ENCODE measurements at places on chromosomes 2 and 18.

DNA sequence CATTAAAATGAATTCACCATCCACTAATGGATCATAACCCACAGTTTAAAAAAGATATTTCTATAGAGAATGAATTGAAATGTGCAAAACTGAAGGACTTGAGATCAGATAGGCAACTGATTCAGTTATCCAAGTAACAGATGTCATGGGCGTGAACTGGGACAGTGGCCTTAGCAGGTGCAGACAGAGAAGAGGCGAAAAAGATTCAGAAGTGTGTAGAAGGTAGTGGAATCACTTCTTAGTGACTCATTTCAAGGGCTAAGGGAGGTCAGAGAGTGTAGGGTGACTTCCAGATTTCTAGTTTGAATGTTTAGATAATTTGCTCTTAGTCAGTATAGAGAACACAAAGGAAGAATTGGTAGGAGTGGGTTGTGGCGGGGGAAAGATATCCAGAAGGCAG is 79.7 kb downstream of the EHBP1 start:
- DNase-seq, result no peak

GRCh38 chr18:32469691-32470459 is 807 bp downstream of the GAREM1 start:
- no peak for DNase-seq

- no peak for DNase-seq
Observed at GRCh38 chr2:71925268-71926088, 222.2 kb downstream of the CYP26B1 start.

GRCh38 chr2:212158081-212158480 is 380.5 kb downstream of the ERBB4 start:
- DNase-seq, result no peak

DNA sequence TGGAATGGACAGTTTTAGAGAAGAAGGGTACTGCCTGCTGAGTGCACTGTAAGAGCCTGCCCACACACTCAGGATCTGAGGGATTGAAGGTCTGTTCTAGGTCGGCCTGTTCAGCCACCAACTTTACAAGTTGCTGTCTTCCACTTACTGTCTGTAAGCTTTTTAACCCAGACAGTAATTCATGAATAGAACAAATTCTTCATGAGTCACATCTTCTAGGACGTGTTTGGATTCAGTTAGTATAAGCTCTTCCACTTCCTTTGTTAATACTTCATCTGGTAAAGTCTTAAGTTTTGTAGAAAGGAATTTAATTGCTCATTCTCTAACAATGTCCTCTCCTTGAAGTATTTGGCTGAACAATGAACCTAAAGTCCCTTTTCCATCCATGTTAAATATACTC is 74.6 kb downstream of the PDE11A start:
- DNase-seq, result no peak

- no peak for DNase-seq
Observed at GRCh38 chr2:169107645-169108044, 38.3 kb downstream of the DHRS9 start.

DNA sequence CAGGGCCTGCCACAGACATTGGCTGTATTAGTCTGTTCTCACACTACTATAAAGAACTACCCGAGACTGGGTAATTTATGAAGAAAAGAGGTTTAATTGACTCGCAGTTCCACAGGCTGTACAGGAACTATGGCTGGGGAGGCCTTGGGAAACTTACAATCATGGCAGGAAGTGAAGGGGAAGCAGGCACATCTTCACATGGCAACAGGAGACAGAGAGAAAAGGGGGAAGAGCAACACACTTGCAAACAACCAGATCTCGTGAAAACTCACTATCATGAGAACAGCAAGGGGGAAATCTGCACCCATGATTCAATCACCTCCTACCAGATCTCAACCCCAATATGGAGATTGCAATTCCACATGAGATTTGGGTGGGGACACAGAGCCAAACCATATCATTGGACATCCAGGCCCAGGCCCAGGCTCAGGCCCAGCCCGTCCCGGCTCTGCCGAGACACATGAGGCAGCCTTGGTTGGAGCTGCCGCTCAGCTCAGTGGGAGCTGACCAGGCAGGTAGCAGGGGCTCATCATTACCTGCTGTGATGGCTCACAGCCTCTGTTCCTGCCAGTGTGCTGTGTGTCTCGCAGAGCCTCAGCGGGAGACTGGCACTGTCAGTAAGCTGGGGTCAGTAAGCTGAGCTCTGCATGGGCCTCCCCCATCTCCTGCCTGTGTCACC is 8.6 kb upstream of the RALB start:
- no peak for DNase-seq

- no peak for DNase-seq
Observed at GRCh38 chr2:214203744-214204289, 207.0 kb upstream of the VWC2L start.

DNA sequence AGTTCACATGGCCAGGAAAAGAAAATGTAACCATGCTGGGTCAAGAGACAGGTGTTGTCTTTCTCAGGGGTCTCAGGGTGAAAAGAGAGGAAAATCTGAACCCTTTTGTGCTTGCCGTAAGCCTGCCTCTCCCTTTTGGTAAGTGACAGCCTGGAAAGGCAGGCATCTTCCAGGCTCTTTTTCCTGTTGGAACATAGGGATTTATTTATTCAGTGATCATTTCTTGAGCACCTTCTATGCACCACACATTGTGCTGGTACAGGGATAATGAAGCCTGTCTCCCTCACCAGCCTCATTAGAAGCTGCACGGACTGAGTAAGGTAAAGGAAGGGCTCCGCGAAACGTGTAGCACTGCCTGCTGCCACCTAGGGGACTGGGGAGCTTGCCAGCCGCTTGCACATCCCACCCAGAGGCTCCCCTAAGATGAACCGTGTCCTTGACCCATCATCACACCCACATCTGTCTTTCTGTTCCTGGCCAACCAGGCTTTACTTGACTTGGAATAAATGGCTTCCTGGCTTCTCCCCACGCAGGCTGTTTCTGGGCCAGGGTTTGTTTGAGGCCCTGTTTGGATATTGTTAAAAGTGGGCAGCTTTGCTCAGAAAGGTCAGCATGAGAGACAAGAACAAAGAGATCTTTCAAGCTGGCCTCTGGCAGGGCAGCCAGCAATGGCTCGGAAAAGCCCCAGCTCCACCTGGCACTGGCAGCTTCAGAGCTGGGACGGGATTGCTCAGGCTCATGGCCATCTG is 73.3 kb upstream of the MCFD2 start:
- DNase-seq, result peak; percentile 33

DNA sequence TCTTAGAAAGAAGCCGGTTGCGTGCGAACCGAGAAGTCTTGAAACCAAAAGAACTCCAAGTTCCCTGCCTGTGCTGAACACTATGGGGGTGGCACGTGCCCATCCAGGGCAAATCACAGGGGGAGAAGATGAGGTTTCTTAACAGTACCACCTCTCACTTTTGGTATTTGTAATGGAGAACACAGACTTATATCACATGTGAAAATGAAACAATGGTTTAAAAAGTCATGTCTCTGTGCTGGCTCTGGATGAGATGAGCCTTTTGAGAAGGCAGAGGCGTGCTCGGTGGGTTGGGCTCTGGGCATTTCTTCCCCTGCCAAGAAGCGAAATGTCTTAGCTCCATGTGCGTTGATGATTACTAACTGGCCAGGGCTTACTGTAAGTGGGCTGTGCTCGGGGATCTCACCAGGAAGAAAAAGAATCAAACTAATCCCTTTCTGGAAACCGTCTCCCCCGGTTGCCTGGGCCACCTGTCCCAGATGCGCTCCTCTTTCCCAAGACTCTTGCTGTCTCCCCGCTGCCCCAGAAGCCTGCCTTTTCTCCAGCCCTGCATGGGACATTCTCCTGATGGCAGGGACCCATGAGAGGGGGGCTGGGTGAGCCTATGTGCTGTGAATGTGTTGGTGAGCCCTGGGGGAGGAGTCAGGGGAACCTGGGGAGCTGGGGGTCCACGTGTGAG is 252.9 kb downstream of the PRKCE start:
- no peak for DNase-seq

GRCh38 chr2:205052781-205053180 is 507.5 kb downstream of the PARD3B start:
- no peak for DNase-seq

- DNase-seq, result no peak
Observed at GRCh38 chr2:159573846-159574606, 42.3 kb downstream of the BAZ2B start.

GRCh38 chr2:236946871-236947270 is 138.8 kb upstream of the COPS8 start:
- no peak for DNase-seq

DNA sequence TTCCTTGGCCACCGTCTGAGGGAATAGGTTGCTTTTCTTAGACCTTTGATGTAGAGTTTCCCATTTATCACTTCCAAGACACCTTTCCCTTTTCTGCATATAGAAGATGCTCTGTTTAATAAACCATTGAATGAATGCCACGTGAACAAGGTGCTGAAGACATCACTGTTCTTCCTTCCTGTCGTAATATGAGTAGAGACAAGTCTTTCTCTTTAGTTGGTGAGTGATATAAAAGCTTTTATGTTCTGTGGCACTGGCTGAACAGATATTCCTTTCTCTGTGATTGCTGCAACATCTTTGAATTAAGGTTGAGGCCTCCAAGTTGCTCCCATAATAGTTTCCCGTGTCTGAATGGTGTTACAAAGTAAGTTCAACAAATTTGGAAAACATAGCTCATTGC is 38.7 kb downstream of the TTC39C start:
- DNase-seq, result no peak

DNA sequence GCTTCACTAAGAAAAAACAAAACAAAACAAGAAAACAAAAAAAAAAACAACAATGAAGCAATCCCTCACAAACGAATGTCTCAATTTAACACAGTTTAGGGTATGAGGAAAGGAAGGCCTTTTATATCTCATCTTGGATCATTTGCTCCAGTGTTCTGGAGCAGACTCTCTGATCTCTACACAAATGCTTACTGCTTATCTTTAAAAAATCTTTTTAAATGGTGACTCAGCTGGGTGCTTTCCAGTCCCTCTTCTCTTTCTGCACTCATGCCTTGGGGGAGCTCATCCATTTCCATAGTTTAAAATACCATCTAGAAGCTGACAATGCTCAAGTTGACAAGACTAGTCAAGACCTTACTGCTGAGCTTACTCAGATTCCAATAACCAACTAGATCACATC is 56.2 kb downstream of the ETAA1 start:
- no peak for DNase-seq

DNA sequence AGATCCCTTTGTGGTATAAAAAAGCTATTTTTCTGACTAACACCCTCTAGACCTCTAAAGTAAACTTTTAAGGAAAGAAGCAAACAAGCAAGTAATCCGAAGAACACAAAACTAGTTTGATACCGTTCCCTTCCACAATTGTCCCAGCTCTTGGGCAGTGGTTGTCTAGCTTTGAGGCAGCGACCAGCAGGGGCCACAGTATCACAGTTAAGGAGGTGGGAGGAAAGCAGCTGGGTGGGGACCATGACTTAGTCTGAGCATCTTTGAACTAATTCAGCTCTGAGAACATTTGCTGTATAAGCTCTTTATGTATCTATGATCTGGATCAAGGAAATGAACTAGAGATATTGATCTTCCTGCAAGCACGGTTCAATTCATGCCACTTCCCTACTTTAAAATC is 51.0 kb downstream of the SF3B1 start:
- DNase-seq, result no peak

DNA sequence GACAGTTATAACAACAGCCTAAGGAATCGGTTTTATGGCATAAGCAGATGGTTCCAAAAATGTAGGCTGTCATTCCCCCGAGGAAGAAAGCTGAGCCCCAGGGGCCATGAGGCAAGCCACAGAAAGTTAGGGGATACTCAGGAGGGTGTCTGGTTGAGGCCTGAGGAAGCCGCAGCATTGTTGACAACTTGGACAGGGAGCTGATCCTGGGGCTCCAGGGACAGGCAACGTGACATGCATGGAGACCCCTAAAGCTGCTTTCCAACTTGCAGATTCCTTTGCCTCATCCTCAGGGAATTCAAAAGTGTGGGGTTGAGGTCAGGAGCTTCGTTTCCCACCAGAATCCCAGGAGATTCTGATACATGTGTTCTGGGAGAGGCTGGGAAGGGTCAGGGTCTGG is 20.9 kb downstream of the CELF4 start:
- no peak for DNase-seq

DNA sequence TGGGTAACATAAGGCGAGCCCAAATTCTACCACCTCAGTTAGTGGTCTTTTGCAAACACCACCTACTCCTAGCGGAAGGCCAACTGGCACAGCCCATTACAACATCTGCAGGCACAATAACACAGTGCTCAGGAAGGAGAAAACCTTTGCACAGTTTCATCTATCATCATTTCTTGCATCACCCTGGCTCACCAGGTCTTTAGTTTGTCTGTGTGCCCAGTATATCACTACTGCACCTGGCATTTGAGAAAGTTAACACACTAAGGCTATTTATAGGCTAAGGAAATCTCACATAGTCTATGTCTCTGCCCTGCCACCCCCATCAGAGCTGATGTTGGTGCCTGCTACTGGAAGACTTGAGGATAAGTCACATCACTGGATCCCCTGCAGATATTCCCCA is 484.0 kb downstream of the SATB2 start:
- no peak for DNase-seq

DNA sequence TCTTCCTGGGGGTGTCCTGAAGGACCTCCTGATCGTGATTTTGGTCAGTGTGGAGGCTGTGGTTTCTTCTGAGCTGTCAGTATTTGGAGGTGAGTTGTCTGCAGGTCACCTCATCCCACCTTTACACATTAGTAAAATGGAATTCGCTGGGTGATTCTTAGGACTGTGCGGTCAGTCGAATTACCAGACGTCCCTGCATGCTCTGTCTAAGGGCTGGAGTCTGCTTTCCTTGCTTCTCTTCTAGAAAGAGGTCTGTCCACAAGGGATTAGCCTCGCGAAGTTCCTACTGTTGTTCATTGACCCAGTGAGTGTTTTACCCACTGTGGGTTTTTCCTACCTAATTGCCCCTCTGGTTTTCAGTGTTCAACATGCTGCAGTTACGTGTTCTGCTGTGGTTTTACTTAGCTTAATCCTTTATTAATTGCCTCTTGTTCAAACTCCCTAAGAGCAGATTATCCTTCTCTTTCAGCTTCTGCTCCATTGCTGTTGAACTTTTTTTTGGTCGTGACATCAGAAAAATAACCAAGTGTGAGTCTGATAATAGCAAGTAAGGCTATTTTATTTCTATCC is 183.4 kb downstream of the NEDD4L start:
- no peak for DNase-seq

DNA sequence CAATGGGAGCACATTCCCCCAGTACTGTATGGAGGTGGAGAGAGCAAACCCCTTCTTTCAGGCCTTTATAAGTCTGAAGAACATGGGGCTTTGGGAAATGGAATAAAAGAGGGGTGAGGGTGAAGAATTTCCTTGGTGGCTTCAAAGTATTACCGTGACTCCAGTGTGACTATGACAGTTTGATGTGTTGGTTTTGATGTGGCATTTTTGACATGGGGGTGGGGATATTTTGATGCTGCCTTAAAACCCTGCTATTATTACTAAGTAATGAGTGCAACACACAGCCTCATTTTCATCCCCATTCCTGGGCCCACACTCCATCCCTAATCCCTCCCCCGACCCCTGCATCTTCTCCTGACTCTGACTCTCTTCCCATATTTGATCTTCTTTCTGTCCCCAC is 23.6 kb downstream of the QPCT start:
- DNase-seq, result no peak

GRCh38 chr2:127175041-127175721 is 44.9 kb downstream of the CYP27C1 start:
- DNase-seq, result no peak

Measured in NCI-H2227 treated with DMSO at 0.1 percent for 48 hours (cell line).